Suprapubic skin (tissue), 4 donors: ENCODE measurements at places on chromosomes 5 and 9. TPM values are rescaled to one million over a fixed set of nuclear protein-coding genes. Genes with fewer than 3 reads are reported as not detected.
A peak's percentile ranks its signal among the peaks of the same experiment; 100 is the strongest.

- no peak overlapping the region for H3K27ac ChIP-seq
- H3K27me3 ChIP-seq = no peaks in the 10 kb centered on the region
- H3K4me3 ChIP-seq = no peak overlapping the region
- no peaks in the 10 kb centered on the region for H3K4me1 ChIP-seq
- DNase-seq = no peak
These were observed 171.3 kb downstream of the ST8SIA4 start for GRCh38 chr5:100731768-100732167.

GRCh38 chr5:132411304-132412013, 41.9 kb downstream of the SLC22A5 start:
- H3K4me1 ChIP-seq = peaks cover 66% of the 10 kb centered on the region
- no peak for DNase-seq
- H3K4me3 ChIP-seq = peak overlapping the region; percentile 81
- H3K27me3 ChIP-seq = no peaks in the 10 kb centered on the region
- peak overlapping the region; percentile 96 for H3K27ac ChIP-seq

- H3K27me3 ChIP-seq = peaks cover 21% of the 10 kb centered on the region
- H3K36me3 ChIP-seq = no peaks in the 10 kb centered on the region
- H3K4me1 ChIP-seq = peaks cover 35% of the 10 kb centered on the region
- no peak for DNase-seq
These were observed 4.4 kb upstream of the QSOX2 start for GRCh38 chr9:136249877-136250559.

GRCh38 chr9:95116808-95117204, 200.7 kb downstream of the FANCC start:
- H3K4me1 ChIP-seq = peaks cover 12% of the 10 kb centered on the region
- no peaks in the 10 kb centered on the region for H3K27me3 ChIP-seq
- DNase-seq = no peak
- H3K4me3 ChIP-seq = no peak overlapping the region
- peaks cover 18% of the 10 kb centered on the region for H3K36me3 ChIP-seq
- H3K27ac ChIP-seq = peak overlapping the region; percentile 0

GRCh38 chr9:111925017-111925770, 28.6 kb downstream of the UGCG start:
- H3K27ac ChIP-seq = peak overlapping the region; percentile 11
- no peaks in the 10 kb centered on the region for H3K27me3 ChIP-seq
- no peak overlapping the region for H3K4me3 ChIP-seq
- H3K4me1 ChIP-seq = peaks cover 26% of the 10 kb centered on the region
- peaks cover 17% of the 10 kb centered on the region for H3K36me3 ChIP-seq
- no peak for DNase-seq

DNA sequence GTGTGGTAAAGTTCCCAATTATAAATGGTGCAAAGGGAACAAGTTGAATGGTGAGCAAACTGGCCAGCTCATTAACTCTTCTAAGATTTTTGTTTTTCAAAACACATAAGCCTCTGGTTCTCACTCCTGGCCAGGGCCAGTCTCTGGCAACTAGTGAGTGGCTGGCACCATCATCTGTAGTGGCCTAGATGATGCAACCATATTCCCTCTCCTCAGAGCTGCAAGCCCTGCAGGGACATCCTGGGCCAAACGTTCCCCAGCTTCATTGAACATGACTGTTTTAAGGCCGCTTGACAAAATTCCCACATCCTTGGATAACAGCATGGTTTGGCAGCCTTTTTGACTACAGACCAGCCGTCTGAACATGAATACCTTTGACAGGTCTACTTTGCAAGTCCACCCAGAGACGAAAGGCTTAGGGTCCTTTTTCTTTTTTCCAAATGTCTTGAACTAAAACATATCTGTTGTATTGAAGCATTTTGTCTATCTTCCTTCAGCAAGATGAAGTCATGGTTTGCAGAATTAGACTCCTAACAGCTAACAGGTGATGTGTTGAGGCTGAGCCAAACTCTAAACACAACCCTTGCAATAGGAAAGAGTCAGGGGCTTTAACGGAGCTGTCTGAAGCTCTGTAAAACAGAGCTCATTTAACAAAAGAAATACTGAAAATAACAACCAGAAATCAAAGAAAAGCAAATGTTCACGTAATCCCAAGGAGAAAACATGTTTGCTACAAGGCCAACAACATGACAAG, 23.8 kb downstream of the MACROH2A1 start:
- peaks cover 44% of the 10 kb centered on the region for H3K36me3 ChIP-seq
- peaks cover 22% of the 10 kb centered on the region for H3K4me1 ChIP-seq
- DNase-seq = peak; percentile 33
- no peak overlapping the region for H3K27ac ChIP-seq

DNA sequence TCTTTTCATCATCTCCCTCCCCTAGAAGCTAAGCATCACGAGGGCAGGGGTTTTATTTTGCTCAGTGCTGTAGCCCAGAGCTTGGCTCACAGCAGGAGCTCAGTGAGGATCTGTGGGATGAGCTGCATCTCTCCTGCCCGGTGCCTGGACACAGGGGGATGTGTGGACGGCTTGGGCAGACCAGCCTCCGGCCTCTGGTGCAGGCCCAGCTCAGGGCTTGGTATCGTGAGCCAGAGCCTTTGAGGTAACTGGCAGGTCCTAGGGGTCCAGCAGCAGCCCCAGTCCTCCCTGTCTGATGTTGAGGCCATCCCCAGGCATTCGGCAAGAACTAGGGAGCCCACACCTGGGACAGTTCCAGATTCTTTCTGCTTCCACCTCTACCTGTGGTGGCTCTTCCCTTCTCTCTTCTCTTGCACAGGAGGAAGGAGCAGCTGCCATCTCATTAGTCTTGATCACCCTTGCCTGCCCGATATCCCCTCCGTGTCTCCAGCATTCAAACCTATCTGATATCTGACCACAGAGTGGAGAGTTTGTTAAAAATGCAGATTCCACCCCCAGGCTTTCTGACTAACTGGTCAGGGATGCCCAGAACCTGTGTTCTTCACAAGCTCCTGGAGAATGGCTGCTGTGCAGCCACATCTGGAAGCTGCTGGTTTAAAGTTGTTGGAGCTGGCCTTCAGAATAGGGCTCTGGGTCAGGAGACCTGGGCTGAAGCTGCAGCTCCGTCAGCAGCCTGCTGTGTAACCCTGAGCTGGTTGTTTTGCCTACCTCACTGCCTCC, 7.9 kb upstream of the SLC6A7 start:
- H3K4me3 ChIP-seq = no peak overlapping the region
- DNase-seq = no peak
- H3K36me3 ChIP-seq = no peaks in the 10 kb centered on the region
- H3K4me1 ChIP-seq = peaks cover 25% of the 10 kb centered on the region
- H3K27ac ChIP-seq = no peak overlapping the region

- peaks cover 18% of the 10 kb centered on the region for H3K4me1 ChIP-seq
- no peaks in the 10 kb centered on the region for H3K36me3 ChIP-seq
- no peak overlapping the region for H3K4me3 ChIP-seq
- DNase-seq = peak; percentile 52
These were observed 43.3 kb downstream of the ANKRD33B start for GRCh38 chr5:10607023-10607665.

- no peak overlapping the region for H3K27ac ChIP-seq
- no peak for DNase-seq
- no peaks in the 10 kb centered on the region for H3K4me1 ChIP-seq
- no peak overlapping the region for H3K4me3 ChIP-seq
- H3K36me3 ChIP-seq = peaks cover 24% of the 10 kb centered on the region
These were observed 35.9 kb downstream of the ASS1 start for GRCh38 chr9:130480673-130481072.

DNA sequence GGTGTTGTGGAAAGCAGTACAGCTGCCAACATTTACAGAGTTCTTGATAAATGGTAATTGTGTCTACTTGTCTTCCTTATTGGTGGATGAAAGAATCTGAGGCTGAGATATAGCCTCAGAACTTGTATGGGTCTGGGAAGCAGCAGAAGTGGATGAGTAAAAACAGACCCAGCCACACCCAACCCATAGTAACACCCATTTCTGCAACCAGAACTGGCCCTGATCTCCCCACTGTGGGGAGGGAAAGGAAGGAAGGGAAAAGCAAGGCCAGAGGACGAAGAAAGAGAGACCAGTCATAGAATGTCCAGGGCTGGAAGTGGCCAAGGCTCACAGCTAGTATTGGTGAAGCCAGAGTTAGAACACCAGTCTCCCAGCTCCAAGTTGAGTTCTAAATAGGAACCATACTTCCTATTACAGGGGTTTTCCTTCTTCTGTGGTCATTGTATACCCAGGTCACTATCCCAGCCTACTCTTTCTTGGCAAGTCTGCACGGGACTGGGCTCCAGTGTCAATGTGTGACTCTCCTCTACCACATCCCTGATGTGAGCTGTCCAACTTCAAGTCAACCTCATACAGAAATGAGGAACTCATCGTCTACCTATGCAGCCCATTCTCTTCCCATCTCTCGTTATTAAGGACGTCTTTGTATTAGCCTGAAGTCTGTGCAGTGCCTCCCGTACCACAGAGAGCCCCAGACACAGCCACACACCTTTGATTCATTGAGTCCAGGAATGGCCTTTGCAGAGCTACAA, 35.9 kb downstream of the ITK start:
- no peaks in the 10 kb centered on the region for H3K36me3 ChIP-seq
- H3K4me1 ChIP-seq = no peaks in the 10 kb centered on the region
- DNase-seq = no peak
- no peaks in the 10 kb centered on the region for H3K27me3 ChIP-seq
- H3K4me3 ChIP-seq = no peak overlapping the region
- H3K27ac ChIP-seq = no peak overlapping the region

DNA sequence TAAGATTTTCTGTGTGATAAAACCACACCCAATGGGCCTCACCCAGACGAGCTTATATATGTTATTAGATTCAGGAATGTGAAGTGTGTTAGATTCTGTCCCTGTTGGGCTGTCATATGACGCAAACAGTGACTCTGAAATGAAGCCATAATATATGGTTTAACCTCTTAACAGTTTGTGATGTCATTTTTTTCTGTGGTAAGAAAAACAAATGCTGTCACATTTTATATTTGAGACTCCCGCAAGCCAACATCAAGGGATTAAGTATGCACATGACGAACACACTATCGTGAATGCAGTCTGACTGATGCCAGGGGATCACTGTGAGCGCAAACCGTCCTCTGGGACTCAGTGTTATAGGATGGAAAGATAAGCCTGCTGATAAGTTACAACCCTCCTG, 321.7 kb downstream of the SH3GL2 start:
- H3K27ac ChIP-seq = no peak overlapping the region
- H3K36me3 ChIP-seq = no peaks in the 10 kb centered on the region
- H3K27me3 ChIP-seq = peaks cover 27% of the 10 kb centered on the region
- no peak overlapping the region for H3K4me3 ChIP-seq
- peaks cover under 1% of the 10 kb centered on the region for H3K4me1 ChIP-seq

DNA sequence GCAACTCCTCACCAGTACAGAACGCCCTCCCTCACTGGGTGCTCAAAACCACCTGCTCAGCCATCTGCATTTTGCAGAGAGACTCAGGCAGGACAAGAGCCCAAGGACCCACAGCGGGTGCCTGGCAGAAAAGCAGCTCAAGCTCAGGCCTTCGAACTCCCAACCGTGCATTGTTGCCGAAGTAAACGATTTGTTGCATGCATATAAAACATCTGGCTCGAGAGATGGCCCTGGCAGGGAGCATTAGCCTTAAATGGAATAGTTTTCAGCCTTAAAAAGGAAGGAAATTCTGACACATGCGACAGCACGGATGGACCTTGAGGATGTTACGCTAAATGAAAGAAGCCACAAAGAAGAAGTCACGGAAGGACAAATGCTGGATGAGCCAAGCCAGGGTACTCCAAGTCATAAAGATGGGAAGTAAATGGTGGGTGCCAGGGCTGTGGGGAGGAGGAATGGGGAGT, 160.4 kb upstream of the PHYKPL start:
- no peaks in the 10 kb centered on the region for H3K36me3 ChIP-seq
- DNase-seq = peak; percentile 49
- H3K27me3 ChIP-seq = no peaks in the 10 kb centered on the region

DNA sequence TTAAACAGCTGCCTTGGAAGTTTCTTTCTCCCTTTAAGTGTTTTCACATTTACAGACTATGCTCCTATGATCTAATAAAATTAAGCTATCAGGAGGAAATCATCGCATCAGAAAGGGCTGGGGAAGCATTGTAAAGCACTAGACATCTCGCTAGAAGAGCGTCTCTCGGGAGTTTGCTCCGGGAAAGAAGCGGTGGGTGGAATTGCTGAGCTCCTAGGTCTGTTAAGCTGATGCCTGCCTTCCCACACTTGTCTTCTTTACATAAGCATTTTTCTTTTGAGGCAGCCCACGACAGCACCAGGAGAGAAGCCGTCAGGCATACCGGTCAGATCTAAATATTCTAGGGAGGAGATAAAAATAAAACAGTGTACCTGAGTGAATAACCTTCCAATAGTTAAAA, 541.7 kb upstream of the TUSC1 start:
- no peaks in the 10 kb centered on the region for H3K36me3 ChIP-seq
- no peak overlapping the region for H3K4me3 ChIP-seq
- H3K4me1 ChIP-seq = no peaks in the 10 kb centered on the region
- DNase-seq = no peak

DNA sequence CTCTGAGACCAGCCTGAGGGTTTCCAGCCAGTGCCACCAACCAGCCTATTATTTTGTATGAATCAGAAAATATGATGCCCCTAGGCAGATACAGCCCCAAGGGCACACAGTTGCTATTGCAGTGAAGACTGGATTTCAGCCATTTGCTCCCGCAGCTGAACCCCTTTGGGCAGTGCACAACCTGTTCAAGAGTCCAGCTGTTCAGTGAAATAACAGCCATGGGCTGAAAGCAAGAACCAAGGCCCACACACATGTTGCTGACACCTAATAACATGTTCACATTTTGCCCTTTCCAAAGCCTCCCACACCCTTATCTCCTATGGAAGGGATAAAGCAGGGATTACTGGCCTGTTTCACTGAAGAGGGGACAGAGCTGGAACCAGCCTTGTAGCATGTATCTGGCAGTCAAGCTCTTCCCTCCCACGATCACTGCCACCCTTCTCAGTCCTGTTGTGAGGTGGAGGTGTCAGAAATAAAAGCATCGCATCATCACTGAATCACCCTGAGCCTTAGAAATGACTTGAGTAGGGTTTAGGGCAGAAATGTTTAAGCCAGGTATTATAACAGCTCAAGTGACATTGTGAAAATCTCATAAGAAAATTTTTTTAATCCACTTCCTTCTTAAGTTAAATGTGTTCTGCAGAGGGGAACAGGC, 137.1 kb upstream of the FSTL4 start:
- H3K36me3 ChIP-seq = no peaks in the 10 kb centered on the region
- no peaks in the 10 kb centered on the region for H3K27me3 ChIP-seq
- no peaks in the 10 kb centered on the region for H3K4me1 ChIP-seq
- H3K4me3 ChIP-seq = no peak overlapping the region

Gene PSAT1
- total RNA-seq = 101 TPM

Gene SLC28A3
- total RNA-seq = 7.1 TPM

Gene CARTPT
- not detected for total RNA-seq

Gene ANKRD18A
- total RNA-seq = 3.1 TPM

Gene SMIM27
- total RNA-seq = 3.9 TPM

Gene HAVCR1
- not detected for total RNA-seq

Gene SLC22A4
- 1.9 TPM for total RNA-seq

Gene VCAN
- 24.1 TPM for total RNA-seq
